Hematopoietic multipotent progenitor cell treated with erythropoietin and hydrocortisone succinate and interleukin-3 and kit ligand, for 8 days (in vitro differentiated cells): ENCODE measurements at places on chromosomes 3 and 15.

DNA sequence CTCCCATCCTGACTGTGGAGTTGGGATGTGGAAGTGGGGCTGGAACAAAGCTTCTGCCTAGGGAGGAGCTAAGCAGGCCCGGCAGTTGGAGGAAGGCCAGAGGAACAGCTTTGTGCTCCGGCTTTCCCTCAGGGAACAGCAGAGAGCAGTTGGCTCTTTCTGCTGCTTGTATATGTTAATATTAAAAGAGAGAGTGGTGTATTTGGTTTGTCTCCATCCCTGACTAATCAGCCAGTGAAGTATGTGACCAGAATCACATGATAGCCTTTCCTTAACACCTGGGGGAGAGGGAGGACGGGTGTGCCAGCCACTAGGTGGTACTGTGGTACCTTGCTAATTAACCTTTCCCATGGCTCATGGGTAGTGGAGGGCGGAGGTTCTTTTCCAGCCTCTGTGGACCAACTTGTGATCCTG is 10.0 kb downstream of the EIF2B5 start:
- peak; percentile 59 for DNase-seq

- DNase-seq: no peak
These were observed 12.7 kb upstream of the HACD2 start for GRCh38 chr3:123597561-123597960.

- no peak for DNase-seq
These were observed 71.3 kb upstream of the UBE3A start for GRCh38 chr15:25510146-25510545.

GRCh38 chr3:42591811-42592210 is 1.2 kb downstream of the SS18L2 start:
- DNase-seq: no peak

DNA sequence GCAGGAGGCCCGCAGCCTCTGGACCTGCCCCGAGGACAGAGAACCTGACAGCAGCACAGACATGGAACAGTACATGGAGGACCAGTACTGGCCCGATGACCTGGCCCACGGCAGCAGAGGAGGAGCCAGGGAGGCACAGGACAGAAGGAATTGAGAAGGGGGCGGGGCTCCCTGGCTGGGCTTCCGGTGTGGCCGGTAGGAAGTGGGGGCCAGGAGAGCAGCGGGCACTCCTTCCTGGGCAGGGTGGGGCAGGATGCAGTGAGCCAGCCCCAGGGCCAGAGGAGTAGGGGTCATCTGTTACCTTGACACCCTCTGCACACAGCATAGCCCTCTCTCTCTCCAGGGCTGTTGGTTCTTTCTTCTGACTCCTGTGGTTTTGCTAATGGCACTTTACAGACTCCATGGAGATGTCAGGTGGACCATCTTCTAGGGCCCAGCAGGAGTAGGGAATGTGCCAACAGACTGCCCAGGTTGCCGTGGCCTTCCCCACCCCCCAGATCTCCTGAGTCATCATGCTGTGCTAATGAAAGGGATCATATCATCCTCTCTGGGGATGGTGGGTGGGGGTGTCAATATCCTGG is 8.6 kb upstream of the ISG20 start:
- no peak for DNase-seq
